ENCODE measurements at places on chromosomes 5 and 9.

GRCh38 chr9:114806526-114806900 lies 674 bp upstream of the TNFSF15 start:
- DNase-seq = no peak

DNA sequence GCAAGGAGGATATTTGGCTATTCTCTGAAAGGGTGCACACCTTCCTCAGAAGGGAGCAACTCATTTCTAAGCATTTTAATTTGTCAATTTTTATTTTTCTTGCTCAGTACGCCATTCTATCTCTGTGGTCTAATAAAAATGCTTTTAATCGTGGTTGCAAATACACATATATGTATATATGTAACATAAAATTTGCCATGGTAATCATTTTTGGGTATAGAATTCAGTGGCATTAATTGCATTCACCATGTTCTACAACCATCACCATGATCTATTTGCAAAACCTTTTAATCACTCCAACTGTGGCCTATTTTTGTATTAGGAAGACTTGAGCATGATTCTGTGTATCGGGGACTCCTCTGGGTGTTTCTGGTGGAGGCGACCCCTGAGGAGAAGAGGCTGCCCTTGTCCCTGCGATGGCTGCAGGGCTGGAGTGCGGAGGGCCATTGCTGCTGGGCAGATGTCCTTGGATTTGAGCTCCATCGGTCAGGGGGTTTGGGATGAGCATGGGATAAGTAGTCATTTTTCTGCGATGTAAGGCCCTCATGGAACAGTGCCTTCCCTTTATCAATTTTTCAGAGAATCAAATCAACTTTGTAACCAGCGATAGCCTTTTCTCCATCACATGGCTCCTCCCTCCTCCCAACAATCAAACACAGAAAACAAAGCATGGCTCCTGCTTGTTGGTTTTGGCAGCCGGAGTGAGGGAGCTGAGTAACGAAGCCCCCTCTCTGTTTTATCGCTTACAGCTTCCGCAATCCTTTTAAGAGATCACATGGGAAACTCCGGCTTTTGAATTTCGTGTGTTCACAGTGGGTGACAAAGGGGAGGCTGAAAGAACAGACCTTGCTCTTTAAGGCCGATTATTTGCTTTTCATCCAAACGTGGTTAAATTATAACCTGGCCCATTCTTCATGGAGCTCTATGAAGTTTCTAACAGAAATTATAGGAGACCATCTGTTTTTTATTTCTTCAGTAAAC lies 187.3 kb downstream of the TENT4A start:
- DNase-seq = no peak

GRCh38 chr9:76045221-76045620 lies 154.7 kb downstream of the PCSK5 start:
- DNase-seq = no peak

- no peak for DNase-seq
These were observed 273.8 kb upstream of the MVB12B start for GRCh38 chr9:126052791-126053190.

DNA sequence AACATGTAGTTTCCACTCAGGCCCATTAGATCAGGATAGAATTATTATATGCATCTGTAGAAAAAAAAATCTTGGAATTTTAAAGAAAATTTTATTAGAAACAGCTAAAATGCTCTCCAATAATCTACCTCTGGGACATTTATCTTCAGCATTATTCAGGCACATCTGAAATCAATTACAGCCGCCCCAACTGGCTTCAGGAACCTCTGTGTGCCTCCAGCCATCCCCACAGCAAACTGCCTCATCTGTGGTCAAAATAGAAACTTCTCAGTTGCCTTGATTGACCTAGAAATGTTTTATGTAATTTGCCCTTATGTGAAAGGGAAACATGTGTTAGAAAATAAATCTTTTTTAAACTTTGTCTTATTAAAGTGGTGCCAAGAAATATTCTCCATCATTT lies 120.1 kb upstream of the LPAR1 start:
- DNase-seq = no peak

GRCh38 chr9:130741831-130742449 lies 48.4 kb downstream of the EXOSC2 start:
- no peak for DNase-seq

- DNase-seq = no peak
These were observed 55.4 kb downstream of the SEMA4D start for GRCh38 chr9:89442501-89442978.

GRCh38 chr9:21336457-21336856 lies 1.3 kb upstream of the KLHL9 start:
- no peak for DNase-seq

DNA sequence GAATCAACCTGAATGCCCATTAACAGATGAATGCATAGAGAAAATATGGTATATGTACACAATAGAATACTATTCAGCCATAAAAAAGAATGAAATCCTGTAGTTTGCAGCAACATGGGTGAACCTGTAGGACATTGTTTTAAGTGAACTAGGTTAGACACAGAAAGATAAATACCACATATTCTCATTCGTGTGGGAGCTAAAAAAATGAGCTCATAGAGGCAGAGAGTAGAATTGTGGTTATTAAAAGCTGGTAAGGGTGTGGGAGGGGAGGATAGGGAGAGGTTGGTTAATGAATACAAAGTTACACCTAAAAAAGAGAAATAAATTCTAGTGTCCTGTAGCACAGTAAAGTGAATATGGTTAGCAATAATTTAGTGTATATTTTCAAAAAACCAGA lies 23.5 kb downstream of the PTTG1 start:
- no peak for DNase-seq

- DNase-seq = no peak
These were observed 74.7 kb upstream of the ANXA1 start for GRCh38 chr9:73076970-73077369.

GRCh38 chr5:95086927-95087815 lies 197.7 kb downstream of the MCTP1 start:
- no peak for DNase-seq

GRCh38 chr5:53335115-53335514 lies 145.3 kb upstream of the FST start:
- no peak for DNase-seq

GRCh38 chr5:174172566-174172965 lies 127.1 kb downstream of the NSG2 start:
- DNase-seq = no peak

GRCh38 chr9:643966-644365 lies 197.5 kb upstream of the DMRT1 start:
- DNase-seq = no peak

DNA sequence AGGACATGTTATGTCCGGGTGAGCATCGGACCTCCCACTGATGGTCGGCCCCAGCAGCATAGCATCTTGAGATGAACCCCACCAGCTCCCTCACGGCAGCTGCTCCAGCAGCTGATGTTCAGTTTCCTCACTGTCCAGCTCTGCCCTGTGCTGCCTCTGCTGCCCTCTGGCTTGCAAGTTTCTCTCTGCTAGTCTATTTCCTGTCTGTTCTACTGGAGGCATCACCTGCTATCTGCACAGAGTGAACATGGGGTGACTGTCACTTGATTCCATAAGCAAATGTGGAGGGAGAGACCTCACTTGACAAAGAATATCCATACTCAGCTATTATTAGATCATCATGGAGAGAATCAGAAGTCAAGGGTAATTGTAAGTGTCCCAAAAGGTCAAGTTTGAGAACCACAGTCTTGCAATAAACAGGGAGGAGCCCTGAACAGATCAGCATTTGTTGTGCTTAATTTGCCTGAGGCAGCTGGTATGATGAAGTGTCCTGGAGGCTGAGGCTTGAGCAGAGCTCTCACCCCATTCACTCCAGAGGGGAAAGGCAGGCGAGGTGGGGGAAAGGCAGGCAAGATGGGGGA lies 702.8 kb downstream of the SEMA5A start:
- no peak for DNase-seq

DNA sequence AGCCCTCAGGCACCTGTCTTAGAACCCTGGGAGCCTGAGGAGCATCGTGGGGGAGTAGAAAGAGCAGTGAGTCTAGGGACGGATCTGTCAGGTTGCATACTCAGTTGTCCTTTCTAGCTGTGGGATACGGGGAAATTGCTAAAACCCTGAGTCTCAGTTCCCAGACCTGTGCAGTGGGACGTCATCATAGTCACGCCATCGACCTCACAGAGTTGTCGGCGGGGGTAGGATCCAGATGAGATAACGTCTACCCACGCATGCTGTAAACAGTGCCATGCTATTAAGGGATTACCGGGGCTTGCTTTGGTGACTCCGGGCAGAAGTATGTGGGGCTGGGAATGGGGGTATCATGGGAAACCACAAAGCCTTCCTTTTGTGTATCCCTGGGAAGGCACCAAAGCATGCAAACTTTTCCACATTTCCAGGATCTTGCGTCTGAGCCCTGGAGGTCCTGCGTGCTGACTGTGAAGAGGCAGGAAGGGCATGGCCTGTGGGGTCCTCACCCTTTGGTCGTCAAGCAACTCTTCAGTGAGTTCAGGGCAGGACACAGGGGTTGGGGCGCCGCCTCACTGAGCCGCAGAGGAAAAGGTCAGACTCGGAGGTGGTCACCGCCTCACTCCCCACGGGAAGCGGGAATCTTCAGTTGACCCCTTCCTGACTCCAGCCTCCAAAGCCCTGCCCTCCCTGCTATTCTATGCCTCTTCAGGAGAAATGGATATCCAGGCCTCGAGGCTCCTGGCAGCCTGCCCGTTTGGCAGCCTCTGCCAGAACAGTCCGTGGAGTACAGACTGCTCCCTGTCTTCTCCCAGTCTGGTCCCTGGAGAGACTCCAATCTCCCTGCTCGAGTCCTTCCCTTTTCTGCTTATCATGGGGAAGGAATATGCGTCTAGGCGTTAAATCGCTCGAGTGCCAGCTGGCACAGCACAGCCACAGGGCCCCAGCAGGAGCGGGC lies 186.8 kb upstream of the KLF9 start:
- no peak for DNase-seq

- DNase-seq = no peak
These were observed 84.2 kb downstream of the ESM1 start for GRCh38 chr5:54900984-54901725.

DNA sequence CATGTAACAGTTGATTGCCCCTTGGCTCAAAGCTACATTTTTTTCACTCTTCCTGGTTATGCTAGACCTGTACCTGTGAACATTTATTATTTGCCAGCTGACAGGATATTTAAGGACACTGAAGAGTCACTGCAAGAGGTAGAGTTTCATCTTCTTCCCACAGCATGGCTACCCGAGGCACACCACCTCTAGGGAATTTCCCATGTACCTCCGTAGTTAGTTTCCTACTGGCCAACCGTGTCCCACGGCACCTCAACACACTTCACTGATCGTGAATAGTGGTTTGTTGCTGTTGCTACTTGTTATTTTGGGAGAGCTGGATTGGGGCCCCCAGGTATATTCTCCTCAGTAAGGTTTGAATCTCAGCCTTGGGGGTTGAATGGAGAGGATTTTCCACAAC lies 648.6 kb downstream of the SEMA5A start:
- no peak for DNase-seq

DNA sequence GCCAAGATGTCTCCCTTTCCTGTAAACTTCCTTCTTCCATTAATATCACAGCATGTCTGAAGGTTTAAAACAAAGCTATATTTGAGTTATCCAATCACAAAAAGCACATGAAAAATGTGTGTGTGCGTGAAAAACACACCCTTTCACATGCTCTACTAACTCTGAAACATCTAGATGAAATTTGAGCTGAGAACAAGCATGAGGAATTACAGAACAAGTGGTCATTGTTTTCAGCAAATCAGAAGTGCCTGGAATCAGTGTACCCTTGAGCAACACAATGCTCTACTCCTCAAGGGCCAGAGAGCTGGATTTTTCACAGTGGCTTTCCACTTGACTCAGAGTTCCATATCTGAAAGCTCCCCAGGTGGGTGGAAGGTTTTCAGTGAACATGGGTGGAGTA lies 255.9 kb downstream of the PSAT1 start:
- DNase-seq = no peak

GRCh38 chr5:146098047-146098446 lies 7.3 kb downstream of the PLAC8L1 start:
- DNase-seq = no peak
